Activated CD8-positive, alpha-beta memory T cell treated with anti-CD3 and anti-CD28 coated beads, Interleukin-2, amount 50 U/mL, for 4 hours (primary cell): ENCODE measurements at places on chromosomes 6 and 20.

- no peak for DNase-seq
These were observed 116.2 kb downstream of the SLC24A3 start for GRCh38 chr20:19328676-19329075.

DNA sequence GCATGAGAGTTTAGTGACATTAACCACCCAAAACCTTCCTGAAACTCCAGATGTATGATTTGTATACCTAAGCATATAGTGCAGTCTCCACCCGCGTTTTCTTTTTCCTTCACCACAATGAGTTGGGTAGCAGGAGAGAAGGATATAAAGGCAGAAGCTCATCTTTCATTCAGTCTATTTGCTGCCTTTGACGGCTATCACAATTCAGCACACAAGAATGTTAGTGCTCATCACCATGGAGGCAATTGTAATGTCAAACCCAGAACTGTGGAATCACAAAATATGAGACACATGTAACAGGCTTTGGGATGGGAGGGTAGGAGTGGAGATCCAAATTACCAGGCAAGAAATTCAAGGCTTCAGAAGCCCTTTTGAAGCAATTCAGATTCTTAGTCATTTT, 17.6 kb downstream of the ZHX3 start:
- DNase-seq: no peak

DNA sequence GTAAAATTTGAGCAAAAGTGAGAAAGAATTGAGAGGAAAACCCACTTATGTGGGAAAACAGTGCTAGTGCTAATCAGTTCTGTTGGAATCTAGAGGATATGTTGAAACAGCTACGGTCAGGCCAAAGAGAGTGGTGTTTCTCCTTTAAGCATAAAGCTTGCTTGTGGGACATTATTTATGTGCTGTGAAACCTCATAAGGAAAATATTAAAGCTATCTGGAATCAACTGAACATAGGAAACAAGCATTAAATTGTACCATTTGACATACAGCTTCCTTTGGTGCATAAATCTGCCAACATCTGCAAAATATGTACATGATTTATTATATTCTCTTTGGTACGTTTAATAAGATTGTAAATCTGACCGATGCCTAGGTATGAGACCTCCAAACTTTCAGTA, 182.5 kb upstream of the PDE10A start:
- DNase-seq: no peak

DNA sequence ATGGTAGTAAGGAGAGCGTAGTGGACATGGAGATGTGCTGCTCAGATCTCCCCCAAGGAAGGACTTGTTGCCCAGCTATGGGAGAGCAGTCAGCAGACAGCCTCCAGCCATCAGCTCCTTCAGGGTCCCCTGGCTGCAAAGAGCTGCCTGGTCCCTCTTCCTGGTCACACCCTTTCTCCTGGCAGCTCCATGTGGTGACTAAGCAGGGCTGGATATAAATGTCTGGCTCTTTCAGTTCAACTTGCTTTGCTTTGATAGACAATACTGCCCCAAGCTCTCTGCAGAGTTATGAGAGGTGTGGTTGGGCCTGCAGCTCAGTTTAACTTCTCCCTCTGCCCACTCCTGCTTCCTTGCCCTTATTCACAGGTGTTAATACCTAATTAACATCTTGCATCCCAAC, 64.1 kb upstream of the DDR1 start:
- no peak for DNase-seq

- DNase-seq: no peak
These were observed 230.5 kb downstream of the ERMARD start for GRCh38 chr6:169981969-169982368.

- no peak for DNase-seq
These were observed 75.8 kb downstream of the CEP162 start for GRCh38 chr6:84151669-84152068.

DNA sequence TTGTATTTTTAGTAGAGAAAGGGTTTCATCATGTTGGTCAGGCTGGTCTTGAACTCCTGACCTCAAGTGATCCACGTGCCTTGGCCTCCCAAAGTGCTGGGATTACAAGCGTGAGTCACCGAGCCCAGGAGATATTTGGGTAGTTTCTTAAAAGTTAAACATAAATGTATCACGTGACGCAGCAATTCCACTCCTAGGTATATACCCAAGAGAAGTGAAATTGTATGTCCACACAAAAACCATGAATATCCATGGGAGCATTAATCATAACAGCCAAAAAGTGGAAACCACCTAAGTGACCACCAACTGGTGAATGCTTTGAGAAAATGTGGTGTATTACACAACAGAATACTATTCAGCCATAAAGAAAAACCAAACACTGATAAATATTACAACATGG, 164.8 kb downstream of the MRPL14 start:
- no peak for DNase-seq

GRCh38 chr6:109351231-109352130, 30.8 kb downstream of the CD164 start:
- DNase-seq: no peak

DNA sequence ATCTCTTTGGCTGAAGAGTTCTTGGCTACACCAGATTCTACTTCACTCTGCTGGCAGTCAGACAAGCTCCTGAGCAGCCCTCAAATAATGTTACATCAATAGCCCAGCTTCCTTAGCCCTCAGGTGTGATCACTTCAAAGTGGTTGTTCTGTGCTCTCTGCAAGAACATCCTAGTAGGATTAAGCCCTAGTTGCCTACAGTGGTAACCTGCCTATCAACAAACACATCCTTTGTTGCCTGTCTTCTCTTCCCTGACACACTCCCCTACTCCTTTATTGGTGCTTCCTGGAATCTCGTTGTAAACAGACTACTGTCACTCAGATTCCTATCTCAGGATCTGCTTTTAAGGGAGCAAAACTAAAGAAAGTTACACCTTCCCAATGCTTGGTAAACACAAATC, 45.1 kb upstream of the TASP1 start:
- DNase-seq: no peak

GRCh38 chr20:6008254-6008653, 45.6 kb downstream of the LRRN4 start:
- DNase-seq: no peak

- DNase-seq: no peak
These were observed 5.5 kb downstream of the HLA-DQA1 start for GRCh38 chr6:32642720-32643106.

- no peak for DNase-seq
These were observed 58.1 kb upstream of the PLEKHG1 start for GRCh38 chr6:150541576-150541975.

GRCh38 chr6:24910331-24910960, 25.3 kb downstream of the RIPOR2 start:
- DNase-seq: peak; percentile 41

GRCh38 chr6:140269591-140270165, 895.2 kb upstream of the CITED2 start:
- no peak for DNase-seq

- DNase-seq: no peak
These were observed 52.9 kb upstream of the FABP7 start for GRCh38 chr6:122726649-122727048.

GRCh38 chr6:26327450-26328264, 37.3 kb upstream of the BTN3A2 start:
- peak; percentile 60 for DNase-seq

- no peak for DNase-seq
These were observed 542.1 kb upstream of the AGPAT4 start for GRCh38 chr6:161815965-161816364.

GRCh38 chr20:44040202-44040915, 125.7 kb downstream of the TOX2 start:
- DNase-seq: no peak

DNA sequence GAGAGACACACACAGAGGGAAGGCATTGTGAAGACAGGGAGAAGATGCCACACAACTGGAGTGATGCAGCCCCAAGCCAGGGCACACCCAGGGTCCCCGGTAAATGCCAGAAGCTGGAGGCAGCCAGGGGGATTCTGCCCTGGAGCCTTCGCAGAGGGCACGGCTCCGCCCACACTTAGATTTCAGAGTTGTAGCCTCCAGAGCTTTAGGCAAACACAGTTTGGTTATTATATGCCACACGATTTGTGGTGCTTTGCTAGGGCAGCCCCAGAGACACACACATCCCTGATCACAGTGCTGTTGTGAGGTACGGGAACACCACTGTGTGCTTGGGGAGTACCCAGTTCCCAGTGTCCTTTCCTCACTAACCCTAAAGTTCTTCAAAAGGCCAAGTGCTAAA, 280.6 kb downstream of the SMOC2 start:
- DNase-seq: no peak

- no peak for DNase-seq
These were observed 81.4 kb downstream of the CTNNBL1 start for GRCh38 chr20:37775200-37775599.

DNA sequence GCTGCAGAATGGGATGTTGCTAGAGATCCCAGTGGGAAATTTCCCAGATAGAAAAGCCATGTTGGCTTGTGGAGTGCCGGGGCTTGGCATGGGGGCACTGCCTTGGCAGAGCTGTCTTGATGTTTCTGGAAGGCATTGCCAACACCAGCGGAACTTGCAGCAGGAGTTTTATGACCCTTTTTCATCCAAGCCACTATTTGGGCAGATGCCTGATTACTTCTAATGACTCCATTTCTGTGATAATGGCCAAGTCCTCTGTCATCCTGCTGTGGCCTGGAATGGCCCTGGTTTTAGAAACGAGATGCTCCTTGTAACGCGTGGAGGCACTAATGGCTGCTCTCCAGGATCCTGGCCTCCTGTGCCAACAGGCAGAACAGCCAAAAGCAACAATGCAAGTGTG, 229.0 kb downstream of the ZNF217 start:
- DNase-seq: no peak

DNA sequence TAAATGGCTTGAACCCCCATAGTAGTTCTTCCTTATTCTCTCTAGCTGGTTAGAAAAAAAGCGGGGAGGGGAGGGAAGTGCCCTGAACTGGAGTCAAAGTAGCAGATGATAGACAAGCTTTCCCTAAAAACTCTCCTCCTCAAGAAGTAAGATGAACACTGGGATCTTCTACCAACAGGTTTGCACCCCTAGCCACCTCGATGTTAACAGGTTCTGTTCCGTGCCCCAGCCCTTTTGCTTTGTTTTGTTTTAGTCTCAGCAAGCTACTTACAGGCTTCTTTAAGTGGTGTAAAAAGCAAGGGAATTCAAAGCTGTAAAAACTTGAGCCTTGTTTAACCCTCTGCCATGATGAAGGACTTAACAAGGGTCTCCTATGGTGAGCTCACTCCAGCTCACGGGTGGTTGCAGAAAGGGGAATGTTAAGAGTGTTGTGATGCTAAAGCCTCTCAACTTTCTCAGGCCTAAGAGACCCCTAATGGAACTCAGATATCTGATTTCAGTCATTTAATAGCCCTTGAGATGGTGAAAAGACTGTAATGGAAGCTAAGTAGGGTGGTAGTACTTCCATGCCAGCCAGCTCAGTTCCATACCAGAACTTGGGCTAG, 106.0 kb downstream of the FOXO3 start:
- no peak for DNase-seq

DNA sequence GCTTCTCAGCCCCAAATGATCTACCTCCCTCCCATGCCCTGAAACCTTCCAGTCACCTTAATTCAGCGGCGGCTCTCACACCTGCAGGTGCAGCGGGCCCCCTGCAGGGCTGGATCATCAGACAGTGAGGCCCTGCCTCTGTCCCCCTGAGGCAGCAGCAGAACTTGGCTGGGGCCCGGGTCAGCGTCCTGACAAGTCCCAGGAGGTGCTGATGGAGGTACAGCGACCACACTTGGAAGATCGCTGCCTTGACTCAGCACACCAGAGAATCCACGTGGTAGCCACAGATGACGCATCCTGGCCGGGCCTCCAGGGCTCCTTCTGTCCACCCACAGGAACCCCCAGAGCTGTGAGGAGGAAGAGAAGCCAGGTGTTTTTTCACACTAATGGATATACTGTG, 116.4 kb upstream of the THBS2 start:
- DNase-seq: no peak
